Dorsolateral prefrontal cortex (tissue), 122 donors: ENCODE measurements at places on chromosomes 2 and 18. TPM values are rescaled to one million over a fixed set of nuclear protein-coding genes. Genes with fewer than 3 reads are reported as not detected.

PCARE gene
- total RNA-seq = 0.64 TPM

DNA sequence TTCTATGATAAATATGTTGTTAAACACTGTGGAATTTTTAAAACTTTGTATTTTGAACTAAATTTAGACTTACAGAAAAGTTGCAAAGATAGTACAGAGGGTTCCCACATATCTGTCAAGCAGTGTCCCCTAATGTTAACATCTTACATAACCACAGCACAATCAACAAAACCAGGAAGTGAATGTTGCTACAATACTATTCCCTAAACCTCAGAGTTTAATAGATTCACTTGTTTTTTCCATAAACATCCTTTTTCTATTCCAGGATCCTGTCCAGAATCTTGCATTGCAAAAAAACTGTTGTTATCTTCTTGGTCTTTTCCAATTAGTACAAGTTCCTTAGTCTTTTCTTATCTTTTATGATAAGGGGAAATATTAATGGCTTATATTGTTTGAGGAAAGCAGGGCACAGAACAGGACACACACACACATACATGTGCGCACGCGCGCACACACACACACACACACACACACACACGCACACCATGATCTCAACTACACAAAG is 251.1 kb upstream of the TRIB2 start:
- DNase-seq = no peak

- no peak for DNase-seq
Measured at GRCh38 chr2:33314541-33314940, 161.9 kb upstream of the RASGRP3 start.

DNA sequence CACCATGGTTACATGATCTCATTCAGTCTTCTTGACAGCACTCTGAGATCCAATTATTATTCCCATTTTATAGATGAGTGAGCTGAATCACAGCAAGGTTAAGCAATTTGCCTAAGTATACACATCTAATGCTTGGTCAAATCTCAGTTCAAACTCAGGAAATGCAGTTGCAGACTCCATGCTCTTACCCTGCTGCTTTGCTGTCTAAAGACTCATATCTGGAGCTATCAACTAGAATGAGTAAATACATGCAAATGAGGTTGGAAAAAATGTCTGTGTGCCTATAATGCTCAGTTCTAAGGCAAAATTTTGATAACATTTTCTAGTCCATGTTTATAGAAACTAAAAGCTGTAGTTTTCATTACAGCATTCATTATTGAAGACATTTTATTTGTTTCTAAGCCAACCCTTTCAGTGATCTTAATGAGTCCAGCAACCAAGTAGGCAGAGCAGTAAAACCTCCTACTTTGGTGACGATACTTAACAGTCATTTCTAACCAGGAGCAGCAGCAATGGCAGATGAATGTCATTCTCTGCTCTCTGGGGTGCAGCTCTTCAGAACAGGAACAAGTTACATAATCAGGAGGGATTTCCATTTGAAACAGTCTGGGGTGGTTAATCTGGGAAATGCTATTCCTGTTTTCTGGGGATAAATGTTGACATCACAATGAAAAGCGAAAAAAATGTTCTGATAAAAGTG is 396.8 kb upstream of the UBE2E3 start:
- no peak for DNase-seq

MEP1B gene
- total RNA-seq = not detected

GRCh38 chr18:22101731-22102130 is 67.7 kb upstream of the GATA6 start:
- DNase-seq = no peak

- DNase-seq = no peak
Measured at GRCh38 chr18:7902399-7902839, 335.3 kb downstream of the PTPRM start.

GRCh38 chr18:59996370-59996966 is 96.7 kb downstream of the PMAIP1 start:
- no peak for DNase-seq

ACMSD gene
- not detected for total RNA-seq

GRCh38 chr18:80190311-80190710 is 57.0 kb downstream of the PARD6G start:
- DNase-seq = peak; percentile 4

DNA sequence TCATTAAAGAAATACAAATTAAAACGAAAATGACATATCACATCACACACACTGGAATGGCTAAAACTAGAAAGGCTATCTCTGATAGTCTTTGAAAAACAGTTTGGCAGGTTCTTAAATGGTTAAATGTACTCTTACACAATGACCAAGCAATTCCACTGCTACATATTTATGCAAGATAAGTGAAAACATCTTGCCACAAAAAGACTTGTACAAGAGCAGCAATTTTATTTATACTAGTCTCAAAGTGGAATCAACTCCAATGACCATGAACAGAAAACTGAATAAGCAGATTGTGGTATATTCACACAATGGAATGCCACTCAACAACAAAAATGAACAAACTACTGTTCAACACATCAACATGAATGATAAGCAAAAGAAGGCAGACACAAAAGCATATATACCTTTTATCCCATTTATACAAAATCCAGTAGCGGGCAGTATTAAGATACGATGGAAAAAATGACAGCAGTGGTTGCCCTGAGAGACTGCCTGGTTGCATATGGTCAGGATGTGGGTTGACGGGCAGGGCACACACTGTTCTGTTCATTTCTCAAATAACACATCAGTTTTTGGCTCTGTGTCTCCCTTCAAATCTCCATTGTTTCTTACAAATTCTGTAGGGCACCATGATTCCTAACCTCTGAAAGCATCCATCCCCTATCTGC is 25.4 kb downstream of the SP100 start:
- no peak for DNase-seq
